Stimulated activated CD4-positive, alpha-beta T cell treated with anti-CD3 and anti-CD28 coated beads, Interleukin-4, amount 100 ng/mL, for 1 hour (primary cell): ENCODE measurements at places on chromosomes 6 and 20.

GRCh38 chr6:99933129-99933528 lies 60.9 kb downstream of the MCHR2 start:
- DNase-seq: no peak

- no peak for DNase-seq
Observed at GRCh38 chr20:57269148-57269984, 2.9 kb upstream of the BMP7 start.

DNA sequence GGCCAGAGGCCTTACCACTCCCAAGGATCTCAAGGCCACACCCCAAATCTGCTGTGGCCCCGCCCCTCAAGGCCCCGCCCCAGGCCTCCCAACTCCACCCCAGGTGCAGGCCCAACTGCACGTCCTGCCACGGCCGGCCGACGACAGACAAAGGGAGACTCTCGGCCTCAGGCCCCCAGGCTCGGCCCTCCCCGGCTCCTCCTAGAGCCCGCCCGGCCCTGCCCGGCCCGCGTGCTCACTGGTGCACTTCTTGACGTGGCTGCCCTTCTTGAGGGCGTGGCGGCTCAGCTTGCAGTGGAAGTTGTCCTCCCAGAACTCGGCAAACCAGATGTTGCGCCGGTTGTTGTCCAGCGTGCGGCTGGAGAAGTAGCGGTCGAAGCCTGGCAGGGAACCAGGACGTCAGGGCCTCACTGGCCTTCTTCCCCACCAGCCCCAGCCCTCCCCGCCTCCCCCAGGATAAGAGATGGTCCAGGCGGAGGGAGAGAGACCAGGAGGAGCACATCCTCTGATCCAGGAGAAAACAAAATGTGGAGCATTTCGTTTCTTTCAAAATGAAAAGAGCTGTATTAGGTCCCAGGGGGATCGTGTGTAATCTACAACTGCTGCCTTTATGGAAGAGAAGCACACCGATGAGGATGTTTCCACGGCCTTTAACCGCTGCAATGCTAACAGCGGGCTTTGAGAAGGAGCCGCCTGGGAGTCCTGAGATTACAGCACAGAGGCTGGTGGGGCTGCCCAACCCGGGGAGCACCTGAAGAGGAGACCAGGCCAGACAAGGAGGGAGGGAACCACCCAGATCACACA lies 89.4 kb downstream of the GRM4 start:
- DNase-seq: no peak

- DNase-seq: no peak
Observed at GRCh38 chr20:40984496-40984895, 44.1 kb upstream of the TOP1 start.

- DNase-seq: no peak
Observed at GRCh38 chr6:169205176-169206160, 48.2 kb downstream of the THBS2 start.

DNA sequence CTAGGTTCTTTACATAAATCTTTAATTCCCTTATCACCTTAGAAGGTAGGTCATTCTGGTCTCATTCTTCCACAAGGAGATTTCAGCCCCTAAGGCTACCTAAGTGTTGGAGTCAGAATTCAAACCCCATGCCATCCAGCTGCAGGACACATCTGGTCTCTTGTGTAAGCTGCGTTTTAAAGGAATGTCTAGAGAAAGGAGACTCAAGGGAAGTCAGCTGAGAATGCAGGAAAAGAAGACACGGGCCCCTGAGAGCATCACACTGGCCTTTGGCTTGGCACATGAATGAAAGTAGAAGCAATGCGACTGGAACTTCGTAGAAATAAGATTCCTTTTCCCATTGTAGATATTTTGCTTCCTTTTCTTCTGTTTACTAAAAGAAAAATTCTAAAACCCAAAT lies 76.7 kb upstream of the SYNJ2 start:
- no peak for DNase-seq

DNA sequence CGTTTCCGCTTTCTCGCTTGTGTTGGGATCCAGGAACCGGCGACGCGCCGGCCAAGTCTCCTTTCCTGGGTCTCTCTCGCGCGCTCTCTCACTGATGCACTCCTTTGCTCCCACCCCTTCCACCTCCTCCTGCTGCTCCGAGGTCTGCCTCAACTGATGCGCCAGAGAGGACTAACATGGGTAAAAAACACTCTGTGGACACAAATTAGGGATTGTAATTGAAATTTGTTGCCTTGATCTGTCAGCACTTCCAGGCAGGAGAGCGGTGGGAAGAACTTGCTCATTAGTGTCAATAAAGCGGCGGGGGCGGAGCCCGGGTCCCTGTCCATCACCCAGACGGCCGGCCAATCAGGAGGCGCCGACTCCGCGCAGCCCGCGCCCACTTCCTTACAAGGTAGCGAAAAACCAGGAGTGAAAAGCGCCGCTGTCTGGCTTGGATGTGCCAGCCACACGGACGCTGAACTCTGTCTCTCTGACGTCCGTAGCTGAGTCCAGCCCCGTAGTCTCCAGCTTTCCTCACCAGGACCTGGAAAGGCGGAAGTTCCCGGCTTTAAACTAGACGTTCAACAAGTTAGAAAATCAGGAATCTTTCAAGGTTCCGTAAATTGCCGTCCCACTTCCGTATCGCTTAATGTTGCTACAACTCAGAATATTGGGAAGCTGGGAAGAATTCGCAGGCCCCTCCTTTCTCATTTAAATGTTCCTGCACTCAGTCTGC lies at the start of gene TBX18:
TBX18 (minus strand) TSS at position 267 of the 718 bp plus-strand sequence. CDS start 417 bp downstream, outside the sequence.
- no peak for DNase-seq

GRCh38 chr20:56911946-56912345 lies 282.8 kb downstream of the TFAP2C start:
- DNase-seq: no peak

- DNase-seq: no peak
Observed at GRCh38 chr20:51298141-51298749, 244.3 kb downstream of the NFATC2 start.

GRCh38 chr20:57738484-57738883 lies 28.7 kb upstream of the PMEPA1 start:
- no peak for DNase-seq

GRCh38 chr20:20367575-20368417 lies at the start of gene INSM1:
Gene INSM1, plus strand, starts transcription at chr20:20368104. Its CDS starts 164 bp downstream, at chr20:20368268.
- no peak for DNase-seq

GRCh38 chr6:143490244-143490643 lies 21.3 kb downstream of the FUCA2 start:
- no peak for DNase-seq

DNA sequence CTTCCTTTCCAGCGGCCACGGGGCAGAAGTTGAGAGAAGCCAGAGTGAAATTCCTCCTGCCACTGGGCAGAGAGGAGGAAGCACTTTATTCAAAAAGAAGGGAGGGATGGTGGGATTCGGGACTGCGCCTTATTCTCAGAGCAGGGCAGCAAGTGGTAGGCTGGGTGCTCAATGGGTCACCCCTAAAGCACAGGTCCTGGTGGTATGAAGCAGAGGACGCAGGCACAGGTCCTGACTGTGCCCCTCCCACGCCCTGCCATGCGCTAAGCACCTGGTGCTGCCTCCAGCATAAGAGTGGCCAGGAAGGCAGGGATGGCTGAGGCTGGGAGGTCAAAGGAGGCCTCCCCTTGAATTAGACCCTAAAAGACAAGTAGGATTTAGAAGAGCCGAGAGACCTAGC lies 4.9 kb upstream of the GRM4 start:
- DNase-seq: no peak
